ENCODE measurements at places on chromosomes 1 and 21.

GRCh38 chr1:167714098-167714438, 7.7 kb upstream of the MPZL1 start:
- peak; percentile 72 for DNase-seq

- no peak for DNase-seq
Observed at GRCh38 chr1:236303675-236304074, 21.9 kb upstream of the ERO1B start.

GRCh38 chr1:61741711-61742619, at the start of gene PATJ:
Gene PATJ, plus strand, starts transcription at chr1:61742480. Its CDS starts 20,413 bp downstream, at chr1:61762893.
- DNase-seq = peak; percentile 56

- DNase-seq = no peak
Observed at GRCh38 chr1:183403498-183403897, 14.7 kb downstream of the NMNAT2 start.

GRCh38 chr1:171090604-171091003, at the start of gene FMO3:
Gene FMO3, plus strand, starts transcription at chr1:171090905. Its CDS starts 1,754 bp downstream, at chr1:171092659.
- no peak for DNase-seq

DNA sequence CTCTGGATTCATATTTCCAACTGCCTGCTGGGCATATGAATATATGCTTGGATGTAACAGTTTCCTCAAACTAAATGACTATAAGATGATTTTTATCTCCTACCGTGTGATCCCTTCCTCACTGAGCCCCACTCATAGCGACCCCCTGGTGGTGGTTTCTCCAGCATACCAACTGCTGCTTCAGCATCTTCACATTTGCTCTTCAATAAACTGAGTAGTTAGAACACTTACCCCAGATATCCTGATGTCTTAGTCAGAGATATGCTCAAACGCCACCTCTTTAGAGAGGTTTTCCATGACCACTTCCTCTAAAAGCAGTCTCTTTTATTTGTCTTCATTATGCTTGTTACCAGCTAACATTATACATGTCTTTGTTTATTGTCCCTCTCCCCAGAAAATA, 10.2 kb upstream of the HNRNPR start:
- DNase-seq = no peak

DNA sequence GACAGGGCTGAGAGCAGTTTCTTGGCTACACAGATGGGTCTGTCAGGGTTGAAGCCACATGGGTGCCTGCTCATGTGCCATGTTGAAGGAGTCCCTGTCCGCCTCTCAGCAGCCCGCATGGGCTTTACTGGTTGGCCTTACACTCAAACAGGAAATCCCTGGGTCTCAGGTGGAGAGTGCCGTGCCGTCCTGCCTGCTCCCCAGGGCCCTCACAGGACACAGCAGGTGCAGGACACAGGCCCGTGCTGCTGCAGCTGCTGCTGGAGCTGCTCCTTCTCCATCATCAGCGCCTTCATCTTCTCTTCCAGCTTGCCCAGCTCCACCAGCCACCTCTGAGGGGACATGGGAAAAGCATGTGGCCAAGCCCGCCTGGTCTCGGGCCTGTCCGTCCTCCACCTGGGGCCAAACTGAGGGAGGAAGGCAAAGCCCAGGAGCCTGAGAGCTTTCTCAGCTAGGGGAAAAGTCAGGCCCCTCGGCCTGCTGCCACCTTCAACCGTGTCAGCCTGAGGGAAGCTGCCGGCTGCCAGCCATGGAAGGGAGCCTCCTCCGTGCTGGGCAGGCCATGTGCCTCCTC, 5.5 kb downstream of the SLFNL1 start:
- DNase-seq = no peak
